Cerebellum (tissue), 4 donors: ENCODE measurements at places on chromosomes 4 and X. TPM values are rescaled to one million over a fixed set of nuclear protein-coding genes. Genes with fewer than 3 reads are reported as not detected.
A peak's percentile ranks its signal among the peaks of the same experiment; 100 is the strongest.

GRCh38 chrX:150482537-150483206 lies 85.7 kb upstream of the MTM1 start:
- DNase-seq, result no peak

DNA sequence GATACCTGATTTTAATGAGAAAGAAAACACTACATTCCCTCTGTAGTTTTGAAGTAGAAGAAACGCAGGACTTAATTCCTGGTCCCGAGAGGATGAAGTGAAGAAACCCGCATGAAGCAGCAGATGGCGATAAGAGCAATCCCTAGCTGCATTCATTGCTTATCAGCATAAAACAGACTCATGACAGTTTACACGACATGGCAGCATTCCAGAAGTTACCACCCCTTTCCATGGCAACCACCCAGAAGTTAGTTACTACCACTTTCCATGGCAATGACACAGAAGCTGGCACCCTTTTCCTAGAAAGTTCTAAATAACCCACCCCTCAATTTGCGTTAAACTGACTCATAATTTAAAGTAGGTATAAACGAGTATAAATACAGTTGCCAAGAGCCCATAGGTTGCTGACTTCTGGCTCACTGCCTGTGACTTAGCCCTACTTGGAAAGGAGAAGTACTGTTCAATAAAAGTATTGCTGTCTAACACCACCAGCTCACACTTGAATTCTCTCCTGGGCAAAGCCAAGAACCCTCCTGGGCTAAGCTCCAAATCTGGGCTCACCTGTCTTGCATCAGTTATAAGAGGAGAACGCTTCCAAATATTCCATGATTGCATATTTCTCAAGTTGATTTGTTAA lies 5.5 kb upstream of the XAGE2 start:
- no peak for DNase-seq

The EDA2R gene
- 1.8 TPM for total RNA-seq

DNA sequence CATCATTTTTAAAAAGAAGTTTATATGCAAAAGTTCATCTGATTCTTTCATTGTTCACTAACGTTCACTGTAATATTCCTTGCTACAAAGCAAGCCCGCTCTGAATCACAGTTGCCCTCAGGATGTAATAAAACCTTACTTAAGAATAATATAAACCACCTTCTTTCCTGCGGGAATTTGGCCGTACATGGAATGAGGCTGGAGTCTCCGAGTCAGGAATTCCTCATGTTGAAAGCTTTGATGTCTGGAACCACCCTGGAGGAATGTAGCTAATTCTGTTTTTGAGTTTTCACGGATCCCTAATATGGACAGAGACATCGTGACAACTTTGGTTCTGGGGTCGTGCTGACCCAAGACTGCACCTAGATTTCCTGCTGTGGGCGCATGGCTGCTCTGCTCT lies 58.5 kb downstream of the CRLF2 start:
- no peak for DNase-seq

DNA sequence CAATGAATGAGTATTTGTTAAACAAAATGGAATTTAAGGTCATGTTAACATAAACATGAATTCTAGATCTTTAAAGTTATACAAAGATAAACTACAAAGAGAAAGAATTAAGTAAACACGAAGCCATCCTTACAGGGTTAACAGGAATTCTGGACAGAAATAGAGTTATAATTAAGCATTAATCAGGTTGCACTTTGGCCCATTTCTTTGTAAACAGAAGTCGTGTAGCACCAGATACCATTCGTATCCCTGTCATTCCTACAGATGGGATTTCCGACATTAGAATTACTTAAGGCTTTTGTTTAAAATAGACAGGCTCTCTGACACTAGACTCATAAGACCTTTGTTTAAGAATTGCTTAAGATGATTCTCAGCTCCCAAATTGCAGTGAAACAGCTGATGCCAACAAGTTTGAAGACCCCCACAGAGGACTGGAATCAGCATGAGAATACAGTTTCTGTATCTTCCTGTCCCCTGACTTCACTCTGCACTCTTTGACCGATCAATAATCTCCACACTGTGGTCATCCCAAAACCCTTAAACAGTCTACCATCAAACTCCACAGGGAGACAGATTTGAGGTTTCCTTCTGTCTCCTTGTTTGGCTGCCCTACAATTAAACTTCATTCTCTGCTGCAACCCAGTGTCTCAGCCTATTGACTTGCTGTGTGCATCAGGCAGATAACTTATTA lies 22.3 kb upstream of the TMEM150C start:
- no peak for DNase-seq

DNA sequence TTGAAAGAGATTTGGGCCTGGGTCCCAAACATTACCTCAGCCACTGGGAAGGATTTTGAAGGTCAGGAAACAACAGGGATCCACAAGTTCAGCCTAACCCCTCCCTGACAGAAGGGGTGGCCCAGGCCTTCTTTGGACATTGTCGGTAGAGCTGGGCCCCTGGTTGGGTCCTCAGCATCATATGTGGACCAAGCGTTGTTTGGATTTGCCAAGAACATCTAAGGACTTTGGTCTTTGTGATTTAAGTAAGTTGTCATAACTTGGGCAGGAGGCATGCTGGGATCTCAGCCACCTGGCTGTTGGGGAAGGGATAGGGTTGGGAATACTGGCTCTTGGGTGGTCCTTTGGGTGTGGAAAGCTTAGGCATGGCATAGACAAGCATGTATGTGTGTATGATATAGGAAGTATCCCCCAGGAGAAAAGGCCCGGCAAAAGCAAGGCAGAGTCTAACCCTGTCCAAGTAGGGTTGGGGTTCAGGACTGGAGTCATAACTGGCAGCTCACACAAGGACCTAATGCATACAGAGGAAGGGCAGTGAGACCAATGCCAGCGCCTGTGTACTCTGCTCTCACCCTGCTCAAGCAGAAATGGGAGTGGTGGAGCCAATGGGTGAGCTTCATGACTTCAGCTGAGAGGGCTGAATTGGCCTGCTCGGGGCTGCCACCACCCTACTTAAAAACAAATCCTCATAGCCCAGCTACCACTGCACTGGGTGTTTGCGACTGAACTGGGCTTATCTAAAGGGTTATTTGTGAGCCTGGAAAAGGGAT lies 102.8 kb downstream of the RTL5 start:
- DNase-seq, result no peak

GRCh38 chrX:143615851-143616250 lies 20.1 kb downstream of the SLITRK4 start:
- DNase-seq, result no peak

DNA sequence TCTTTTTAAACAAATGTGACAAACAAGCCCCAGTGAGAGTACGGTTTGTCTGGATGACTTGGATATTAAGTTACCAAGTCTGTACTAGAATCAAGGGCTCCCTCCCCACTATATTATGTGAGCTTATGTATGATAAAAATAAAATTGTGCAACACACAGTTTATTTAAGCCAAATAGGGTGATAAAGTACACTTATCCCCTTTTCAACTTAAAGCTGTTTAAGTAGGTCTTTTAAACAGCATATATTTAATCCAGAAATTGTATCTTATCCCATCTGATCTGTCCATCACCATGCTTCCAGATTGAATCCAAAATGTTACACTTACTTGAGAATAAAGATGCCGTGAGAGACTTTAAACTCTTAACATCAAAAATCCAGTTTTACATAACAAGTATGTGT lies 2.0 kb upstream of the KLHL34 start:
- DNase-seq, result no peak

- no peak for DNase-seq
These were observed 727.7 kb downstream of the DMD start for GRCh38 chrX:32483534-32484136.

The CXCL3 gene
- 0.54 TPM for total RNA-seq

DNA sequence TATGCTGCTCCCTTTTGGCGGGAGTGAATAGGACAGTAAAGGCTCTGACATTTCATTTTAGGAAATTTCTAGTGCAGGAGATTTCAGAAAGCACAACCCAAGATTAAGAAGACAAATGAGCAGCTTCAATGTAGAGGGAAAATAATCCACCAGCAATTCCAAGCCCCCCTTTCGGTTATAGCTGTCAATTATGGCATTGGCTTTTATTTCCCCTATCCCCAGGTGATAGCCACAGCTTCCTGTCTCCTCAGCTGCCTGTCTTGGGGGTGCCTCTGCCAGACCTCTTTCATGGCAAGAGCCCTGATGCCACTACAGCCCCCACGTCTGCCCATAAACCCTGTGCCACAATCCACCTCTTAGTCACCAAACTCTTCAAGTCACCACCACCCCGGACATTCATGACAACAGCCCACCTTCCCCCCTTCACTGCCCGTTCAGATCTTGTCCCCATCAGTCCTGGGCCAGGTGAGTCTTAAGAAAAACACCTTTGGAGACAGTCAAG lies 48.4 kb upstream of the CLNK start:
- no peak for DNase-seq

The TRIM60 gene
- total RNA-seq, result not detected

The CSAG1 gene
- total RNA-seq, result not detected

The RAB9B gene
- total RNA-seq, result 24.1 TPM

DNA sequence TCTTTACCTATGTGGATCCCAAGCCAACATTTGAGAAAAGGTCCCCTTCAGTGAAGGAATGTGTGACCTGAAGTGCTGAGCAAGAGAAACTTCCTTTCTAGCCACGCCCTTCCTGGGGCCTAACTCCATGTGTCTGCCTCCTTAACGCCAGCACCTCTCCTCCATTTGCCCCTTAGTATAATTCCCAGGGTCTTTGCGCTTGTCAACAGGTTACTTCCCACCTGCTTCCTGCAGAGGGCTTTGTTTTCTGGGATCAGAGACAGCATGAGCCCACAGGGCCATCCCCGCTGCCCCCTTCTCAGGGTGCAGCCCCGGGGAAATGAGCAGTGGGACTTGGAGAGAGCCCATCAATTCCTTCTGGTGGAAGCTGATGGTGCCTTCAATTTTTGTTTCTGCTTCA lies 45.9 kb upstream of the DRD5 start:
- no peak for DNase-seq

GRCh38 chr4:156195914-156196313 lies 242.2 kb upstream of the CTSO start:
- DNase-seq, result no peak

The ERAS gene
- 0.27 TPM for total RNA-seq

The PAGE3 gene
- total RNA-seq, result not detected

The DUX4 gene
- not detected for total RNA-seq

DNA sequence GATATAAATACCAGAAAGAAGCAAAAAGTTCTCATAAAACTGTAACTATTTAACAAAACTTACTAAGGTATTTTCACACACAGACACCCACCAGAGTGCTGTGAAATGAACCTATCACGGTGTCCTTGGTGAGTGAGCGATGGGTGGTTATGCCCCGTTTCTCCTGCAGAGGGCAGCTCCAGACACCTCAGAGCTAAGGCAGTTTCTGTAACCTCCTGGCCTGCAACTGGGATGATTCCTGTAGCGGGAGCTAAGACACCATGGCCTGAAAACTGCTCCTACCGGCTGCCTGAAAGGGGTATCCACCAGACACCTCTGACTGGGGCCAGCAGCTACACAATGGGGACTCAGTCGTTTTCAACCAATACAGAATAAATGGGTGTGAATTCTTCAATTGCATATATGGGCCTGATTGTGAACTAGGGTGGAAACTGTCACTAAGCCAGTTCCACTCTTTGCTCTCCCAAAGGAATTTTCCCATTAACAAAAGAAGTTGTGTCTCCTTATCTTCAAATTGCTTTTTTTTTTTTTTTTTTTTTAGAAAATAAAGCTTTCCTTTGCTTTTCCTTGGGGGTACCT lies 2375.8 kb upstream of the TENM3 start:
- DNase-seq, result peak; percentile 3

GRCh38 chr4:74397748-74398426 lies 32.9 kb downstream of the EREG start:
- no peak for DNase-seq

GRCh38 chr4:137694138-137694537 lies 161.8 kb upstream of the PCDH18 start:
- no peak for DNase-seq

The GAGE2A gene
- total RNA-seq, result not detected

- DNase-seq, result no peak
These were observed 1.4 kb upstream of the EMCN start for GRCh38 chr4:100519205-100519604.

The CISD2 gene
- total RNA-seq, result 22.4 TPM

The UCP1 gene
- total RNA-seq, result not detected

The MAGEA8 gene
- total RNA-seq, result not detected

DNA sequence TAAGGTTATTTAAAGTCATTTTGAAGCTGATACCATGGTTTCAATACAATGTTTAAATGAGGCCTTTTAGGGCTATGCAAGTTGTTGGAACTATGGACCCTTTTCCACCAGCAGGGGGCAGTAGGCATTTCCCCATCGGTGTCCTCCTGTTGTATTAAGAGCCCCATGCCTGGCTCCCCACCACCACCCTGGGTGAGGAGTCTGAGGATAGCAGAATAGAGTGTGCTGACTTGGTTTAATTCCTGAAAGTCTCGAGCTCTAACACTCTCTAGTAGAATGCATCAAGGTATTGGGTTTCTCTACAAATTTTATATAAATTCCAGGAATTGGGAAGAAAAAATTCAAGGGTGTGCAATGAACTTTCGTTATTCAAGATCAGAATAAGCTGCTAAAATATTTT lies 234.8 kb upstream of the JADE1 start:
- DNase-seq, result no peak

The MTNR1A gene
- 1.8 TPM for total RNA-seq

DNA sequence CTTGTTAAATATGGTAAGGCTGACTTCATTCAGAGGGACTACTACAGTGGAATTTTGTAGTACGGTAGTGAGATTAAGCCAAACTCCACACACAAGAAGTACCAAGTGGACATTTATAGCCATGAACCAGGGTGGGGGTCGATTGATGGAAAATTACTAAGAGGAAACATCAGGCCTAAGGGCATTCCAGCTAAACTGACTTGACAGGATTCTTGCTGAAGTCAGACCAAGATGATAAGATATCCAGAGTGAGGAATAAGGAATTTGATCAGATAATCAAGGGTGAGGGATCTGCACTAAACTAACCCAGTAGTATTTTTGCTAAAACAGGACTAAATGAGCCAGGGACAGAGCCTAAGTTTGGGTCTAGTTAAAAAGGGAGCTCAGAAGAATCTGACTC lies 597.5 kb downstream of the RPA4 start:
- no peak for DNase-seq

GRCh38 chr4:7429601-7430078 lies 5.1 kb downstream of the PSAPL1 start:
- no peak for DNase-seq

The AKAP4 gene
- total RNA-seq, result not detected

GRCh38 chr4:163611182-163611581 lies 116.7 kb downstream of the TMA16 start:
- no peak for DNase-seq

GRCh38 chr4:47661741-47662140 lies 176.1 kb downstream of the CORIN start:
- DNase-seq, result no peak

The DBET gene
- not detected for total RNA-seq

GRCh38 chr4:40966091-40966490 lies 216.3 kb downstream of the NSUN7 start:
- no peak for DNase-seq

DNA sequence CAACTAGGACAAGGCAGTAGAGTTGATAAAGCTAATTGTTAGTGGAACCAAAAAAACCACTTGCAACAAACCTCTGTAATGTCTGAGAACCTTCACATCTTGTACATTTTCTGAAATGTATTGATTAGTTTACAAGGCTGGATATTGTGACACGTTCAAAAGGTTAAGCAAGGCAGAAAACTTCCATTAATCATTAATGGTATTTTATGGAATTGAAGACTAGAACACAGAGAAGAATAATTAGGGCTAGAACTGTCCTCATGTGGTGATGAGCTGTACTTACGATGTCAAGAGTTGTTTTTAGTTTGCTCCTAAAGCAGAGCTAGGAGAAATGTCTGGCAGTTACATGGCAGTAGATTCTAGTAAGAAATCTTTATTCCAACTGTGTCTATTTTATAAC lies 12.3 kb downstream of the GC start:
- DNase-seq, result no peak

GRCh38 chrX:104482757-104483156 lies 83.2 kb upstream of the IL1RAPL2 start:
- DNase-seq, result no peak
